ENCODE measurements at places on chromosomes 2 and 18.

DNA sequence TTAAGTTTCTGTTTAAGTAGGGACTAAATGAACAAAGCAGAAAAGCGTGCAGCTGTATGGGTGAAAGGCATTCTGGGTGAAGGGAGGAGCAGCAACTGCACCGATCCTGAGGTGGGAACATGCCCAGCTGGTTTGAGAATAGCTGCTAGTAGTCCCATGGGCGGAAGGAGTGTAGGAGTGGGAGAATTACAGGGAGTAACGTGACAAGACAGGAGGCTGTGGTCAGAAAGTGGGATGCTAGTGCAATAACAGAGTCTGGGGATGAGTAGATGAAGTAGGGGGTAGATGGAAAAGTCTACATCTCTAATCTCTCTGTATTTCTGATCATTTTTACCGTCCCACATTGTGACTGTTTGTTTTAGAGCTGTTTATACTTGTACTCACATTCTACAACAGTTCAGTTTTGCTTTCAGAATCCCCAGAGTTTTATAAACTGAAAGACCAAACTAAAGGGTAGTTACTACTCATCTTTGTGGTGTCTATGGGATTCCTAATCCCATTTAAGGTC is 118.9 kb downstream of the LCLAT1 start:
- DNase-seq, result peak; percentile 19

- DNase-seq, result no peak
Measured at GRCh38 chr2:47239119-47239969, 84.2 kb upstream of the STPG4 start.

DNA sequence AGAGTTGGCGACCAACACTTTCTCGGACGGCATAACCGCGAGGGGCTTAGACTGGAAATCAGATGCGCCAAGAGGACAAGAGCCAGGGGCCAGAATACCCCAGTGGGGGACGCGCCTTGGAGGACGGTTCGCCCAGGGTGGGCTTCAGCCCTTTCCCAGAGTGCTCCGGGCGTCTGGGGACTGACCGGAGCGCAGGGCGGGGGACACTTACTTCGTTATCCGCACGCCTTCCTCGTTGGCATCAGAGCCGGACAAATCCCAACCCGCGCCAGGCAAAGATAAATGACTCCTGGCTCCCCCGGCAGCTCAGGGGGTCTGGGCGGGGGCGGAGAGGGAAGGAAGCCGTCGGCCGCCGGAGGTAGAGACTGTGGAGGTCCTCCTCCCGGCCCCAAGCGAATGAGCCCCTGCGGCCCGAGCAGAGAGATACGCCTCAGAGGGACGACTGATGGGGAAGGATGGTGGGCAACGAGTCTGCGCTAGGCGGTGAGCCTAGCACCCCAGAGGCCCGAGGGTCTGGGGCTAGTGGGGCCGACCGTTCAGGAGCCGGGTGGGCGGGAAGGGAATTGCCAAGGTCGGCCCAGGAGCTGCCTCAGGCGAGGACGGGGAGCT is 4.7 kb upstream of the SATB2 start:
- DNase-seq, result no peak

- DNase-seq, result peak; percentile 26
Measured at GRCh38 chr2:33051586-33052360, 105.0 kb downstream of the LTBP1 start.

GRCh38 chr2:223469270-223470046 is 132.7 kb downstream of the SCG2 start:
- no peak for DNase-seq

DNA sequence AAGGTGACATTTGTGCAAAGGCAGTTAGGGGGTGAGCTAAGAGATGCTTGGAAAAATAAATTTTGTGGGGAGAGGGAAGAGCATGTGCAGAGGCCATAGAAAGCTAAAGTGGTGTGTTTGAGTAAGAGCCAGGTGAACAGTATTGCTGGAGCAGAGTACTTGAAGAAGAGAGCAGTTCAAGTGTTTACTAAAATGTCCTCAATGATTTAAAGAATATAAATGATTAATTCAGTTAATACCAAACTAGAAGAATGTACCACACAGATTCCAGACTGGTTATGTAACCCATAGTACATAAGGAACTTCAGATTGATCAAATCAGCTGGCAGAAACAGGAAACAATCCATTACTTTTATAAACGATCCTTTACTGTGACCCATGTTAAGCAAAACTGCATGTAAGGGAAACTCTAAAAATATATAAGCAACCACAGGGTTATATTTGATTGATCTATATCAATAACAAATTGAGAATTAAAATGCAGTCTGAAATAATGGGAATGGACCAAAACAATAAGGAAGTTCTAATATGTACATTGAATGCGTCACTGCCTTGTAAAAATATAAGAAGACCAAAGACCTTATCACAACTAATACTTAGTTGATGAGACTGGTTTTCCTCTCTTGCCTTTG is 76.9 kb downstream of the LDAH start:
- DNase-seq, result no peak

DNA sequence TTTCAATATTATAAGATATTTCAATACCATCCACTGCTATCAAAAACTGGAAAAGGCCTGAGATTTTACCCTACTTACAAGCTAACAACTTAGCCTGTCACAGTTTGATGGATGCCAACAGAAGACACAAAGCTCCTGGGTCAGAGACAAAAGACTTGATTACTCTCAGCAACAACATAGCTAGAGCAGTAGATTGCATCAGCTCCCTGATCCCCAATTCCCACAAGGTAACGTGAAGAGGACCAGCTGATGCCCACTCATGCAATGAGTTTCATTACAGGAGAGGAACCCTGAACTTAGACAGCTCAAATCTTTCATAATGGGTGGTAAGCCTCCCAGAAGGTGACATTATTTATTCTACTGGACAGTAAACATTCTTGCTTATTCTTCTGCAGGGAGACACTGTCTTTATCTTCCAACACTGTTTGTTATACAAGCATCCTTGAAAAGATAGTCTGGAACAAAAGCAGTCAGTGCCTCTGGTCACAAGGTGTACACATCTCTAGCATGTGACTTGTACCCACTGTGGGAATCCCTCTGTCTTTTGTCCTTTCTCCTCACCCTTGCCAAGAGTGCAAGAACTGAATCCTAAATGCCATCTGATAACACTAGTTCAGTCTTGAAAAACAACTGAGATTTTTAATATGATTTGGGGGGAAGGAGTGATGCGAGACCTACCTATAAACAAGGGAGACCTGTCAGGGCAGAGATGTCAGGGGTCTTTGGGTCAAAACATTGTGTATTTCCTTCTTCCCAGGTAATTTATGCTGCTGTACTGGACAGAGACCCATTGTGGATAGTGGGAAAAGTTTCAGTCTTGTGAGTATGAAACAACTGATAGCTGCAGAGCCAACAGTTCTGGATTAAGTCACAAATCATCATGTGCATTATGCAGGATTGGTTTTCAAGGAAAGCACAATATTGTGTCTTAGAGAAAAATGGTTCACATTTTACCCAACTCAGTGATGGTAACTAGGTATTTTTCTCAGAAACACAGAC is 102.4 kb downstream of the AOX1 start:
- no peak for DNase-seq

- no peak for DNase-seq
Measured at GRCh38 chr2:42800981-42801380, 8.6 kb upstream of the HAAO start.

DNA sequence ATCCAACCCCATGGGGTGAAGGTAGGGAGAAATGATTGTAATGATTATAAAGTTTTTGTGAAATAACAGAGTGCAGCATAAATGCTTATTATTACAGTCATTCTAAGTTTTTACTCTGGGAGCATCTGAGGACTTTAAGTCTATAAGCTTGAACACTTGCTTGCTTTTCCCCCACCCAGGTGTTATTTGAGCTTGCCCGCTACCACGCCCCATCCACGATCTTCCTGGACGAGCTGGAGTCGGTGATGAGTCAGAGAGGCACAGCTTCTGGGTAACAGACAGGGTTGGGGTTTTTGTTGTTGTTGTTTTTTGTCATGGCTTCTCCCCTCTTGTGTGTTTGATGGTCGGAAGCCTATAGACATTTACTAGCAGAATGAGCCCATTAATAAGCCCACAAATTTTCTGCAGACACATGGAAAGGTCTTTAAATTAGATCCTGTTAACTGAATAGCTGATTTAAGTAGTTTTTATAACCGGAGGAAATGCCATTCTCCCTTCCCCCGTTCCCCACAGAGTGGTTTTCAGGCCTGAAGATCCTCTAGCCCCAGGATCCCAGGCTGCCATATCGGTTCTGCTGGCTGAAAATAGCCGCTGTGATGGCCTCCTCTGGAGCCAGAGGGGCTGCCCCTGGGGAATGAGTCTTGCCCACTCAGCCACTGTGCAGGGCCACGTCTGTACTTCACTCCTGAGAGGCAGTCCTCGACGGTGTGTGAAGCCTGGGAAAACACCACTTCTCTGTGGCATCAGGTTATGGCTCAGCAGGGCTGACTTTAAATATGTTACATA is 39.9 kb upstream of the ELOA2 start:
- no peak for DNase-seq

DNA sequence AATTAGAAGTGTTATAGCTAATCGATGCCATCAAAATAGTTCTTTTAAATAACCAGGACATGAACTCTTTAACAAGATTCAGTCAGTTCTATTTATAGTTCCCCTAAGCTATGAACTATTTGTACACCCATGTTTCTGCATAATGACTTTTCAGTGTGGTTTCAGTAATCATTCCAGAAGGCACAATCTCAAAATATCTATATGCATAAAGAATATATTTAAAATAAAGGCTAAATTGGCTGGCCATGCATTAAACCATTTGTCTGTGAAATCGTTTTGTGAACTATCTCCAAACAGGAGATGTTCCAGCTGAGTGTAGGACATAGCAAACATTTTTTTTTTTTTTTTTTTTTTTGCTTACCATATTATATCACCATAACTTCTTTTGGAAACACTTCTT is 719.3 kb downstream of the PLCL1 start:
- no peak for DNase-seq

DNA sequence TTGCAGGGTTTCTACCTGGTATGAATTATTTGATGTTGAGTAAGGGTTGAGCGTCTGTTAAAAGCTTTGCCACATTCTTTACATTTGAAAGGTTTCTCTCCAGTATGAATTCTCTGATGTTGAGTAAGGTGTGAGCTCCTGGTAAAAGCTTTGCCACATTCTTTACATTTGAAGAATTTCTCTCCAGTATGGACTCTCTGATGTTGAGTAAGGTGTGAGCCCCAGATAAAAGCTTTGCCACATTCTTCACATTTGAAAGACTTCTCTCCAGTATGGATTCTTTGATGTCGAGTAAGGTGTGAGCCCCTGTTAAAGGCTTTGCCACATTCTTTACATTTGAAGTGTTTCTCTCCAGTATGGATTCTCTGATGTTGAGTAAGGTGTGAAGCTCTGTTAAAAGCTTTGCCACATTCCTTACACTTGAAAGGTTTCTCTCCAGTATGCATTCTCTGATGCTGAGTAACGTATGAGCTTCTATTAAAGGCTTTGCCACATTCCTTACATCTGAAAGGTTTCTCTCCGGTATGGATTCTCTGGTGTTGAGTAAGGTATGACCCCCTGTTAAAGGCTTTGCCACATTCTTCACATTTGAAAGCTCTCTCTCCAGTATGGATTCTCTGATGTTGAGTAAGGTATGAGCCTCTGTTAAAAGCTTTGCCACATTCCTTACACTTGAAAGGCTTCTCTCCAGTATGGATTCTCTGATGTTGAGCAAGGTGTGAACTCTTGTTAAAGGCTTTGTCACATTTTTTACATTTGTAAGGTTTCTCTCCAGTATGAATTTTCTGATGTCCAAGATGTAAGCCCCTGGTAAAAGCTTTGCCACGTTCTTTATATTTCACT is 27.1 kb downstream of the ZNF519 start:
- no peak for DNase-seq

DNA sequence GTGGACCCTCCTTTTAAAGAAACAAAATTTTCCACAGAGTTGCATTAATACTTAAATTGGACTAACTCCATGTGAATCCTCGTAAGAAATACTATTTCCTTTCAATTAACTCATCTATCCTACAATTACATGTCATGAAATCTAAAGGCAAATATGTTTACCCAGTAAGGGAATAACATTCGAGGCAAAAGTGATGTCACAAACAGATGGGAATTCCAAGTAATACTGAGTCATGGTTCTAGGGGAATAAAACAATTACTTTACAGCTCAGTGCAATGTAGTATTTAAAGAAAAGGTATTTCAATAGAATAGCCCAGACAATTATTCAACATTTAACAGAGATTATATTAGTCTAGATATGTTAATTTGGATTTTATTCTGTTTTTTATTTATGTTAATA is 205.8 kb downstream of the ZNF385B start:
- no peak for DNase-seq

GRCh38 chr18:36420826-36421225 is 123.3 kb downstream of the FHOD3 start:
- DNase-seq, result no peak

GRCh38 chr18:59048048-59048363 is 91.7 kb upstream of the SEC11C start:
- DNase-seq, result no peak

GRCh38 chr2:22499082-22499839 is 885.7 kb upstream of the KLHL29 start:
- no peak for DNase-seq

- no peak for DNase-seq
Measured at GRCh38 chr2:109070290-109070689, 58.7 kb upstream of the SH3RF3 start.

DNA sequence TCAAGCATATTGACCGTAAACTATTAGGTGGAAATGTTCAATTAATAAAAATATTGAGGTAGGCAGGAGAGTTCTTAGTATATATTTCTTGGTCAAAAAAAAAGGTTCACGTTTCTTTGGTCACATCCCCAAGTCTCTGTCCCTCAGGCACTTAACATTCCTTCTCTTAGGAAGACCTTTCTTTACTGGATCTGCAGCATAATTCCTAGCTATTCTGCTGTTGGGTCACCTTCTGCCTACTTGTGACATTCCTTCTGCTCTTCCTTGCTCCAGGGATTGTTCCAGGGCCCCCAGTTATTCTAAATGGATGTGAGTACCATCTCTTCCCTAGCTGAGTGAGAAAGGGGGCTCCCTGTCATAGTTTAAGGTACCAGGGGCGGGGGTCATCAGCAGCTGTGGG is 4.2 kb downstream of the UGP2 start:
- DNase-seq, result no peak

- no peak for DNase-seq
Measured at GRCh38 chr18:31720867-31721266, 36.5 kb upstream of the B4GALT6 start.

DNA sequence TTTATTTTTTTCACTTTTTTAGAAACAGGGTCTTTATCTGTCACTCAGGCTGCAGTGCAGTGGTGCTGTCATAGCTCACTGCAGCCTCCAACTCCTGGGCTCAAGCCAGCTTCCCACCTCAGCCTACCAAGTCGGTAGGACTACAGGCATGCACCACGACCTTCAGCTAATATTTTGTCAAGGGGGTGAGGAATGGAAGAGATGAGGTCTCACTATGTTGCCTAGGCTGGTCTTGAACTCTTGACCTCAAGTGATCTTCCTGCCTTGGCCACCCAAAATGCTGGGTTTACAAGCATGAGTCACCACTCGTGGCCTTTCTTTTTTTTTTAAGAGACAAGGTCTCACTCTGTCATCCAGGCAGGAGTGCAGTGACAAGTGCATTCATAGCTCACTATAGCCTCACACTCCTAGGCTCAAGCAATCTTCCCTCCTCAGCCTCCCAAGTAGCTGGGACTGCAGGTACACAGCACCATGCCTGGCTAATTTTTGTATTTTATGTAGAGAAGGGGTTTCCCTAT is 13.4 kb downstream of the PPP1R7 start:
- DNase-seq, result no peak

Data from activated CD4-positive, alpha-beta T cell treated with anti-CD3 and anti-CD28 coated beads, Interleukin-2, amount 50 U/mL, for 16 hours (primary cell).